ENCODE measurements at places on chromosomes 3 and 15.

- DNase-seq = no peak
Measured at GRCh38 chr15:31230630-31231485, 95.8 kb upstream of the KLF13 start.

DNA sequence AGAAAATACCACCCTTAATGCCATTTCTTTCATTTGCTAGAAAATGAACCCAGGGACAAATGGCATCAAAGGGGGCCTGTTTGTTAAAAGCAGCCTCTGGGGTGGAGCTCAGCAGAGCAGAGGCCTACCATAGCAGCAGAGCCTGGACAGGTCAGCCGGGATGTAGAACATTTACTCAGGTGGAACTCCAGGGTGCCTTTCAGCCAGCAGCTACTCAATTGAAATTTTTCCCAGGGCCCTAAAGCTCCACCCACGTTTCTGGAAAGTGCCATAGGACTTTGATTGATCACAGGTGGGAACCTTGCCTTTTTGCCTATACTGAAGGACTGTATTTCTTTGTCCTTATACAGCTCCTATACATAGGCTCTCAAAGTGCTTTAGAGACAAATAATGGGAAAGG is 74.5 kb upstream of the C15orf61 start:
- DNase-seq = no peak

- no peak for DNase-seq
Measured at GRCh38 chr3:39149059-39149455, 4.3 kb downstream of the CSRNP1 start.

- DNase-seq = no peak
Measured at GRCh38 chr15:84914909-84915605, 30.6 kb downstream of the SLC28A1 start.

GRCh38 chr3:131283862-131284261 is 97.7 kb upstream of the NUDT16 start:
- no peak for DNase-seq

- DNase-seq = no peak
Measured at GRCh38 chr3:123021996-123022510, 5.5 kb downstream of the SEMA5B start.

DNA sequence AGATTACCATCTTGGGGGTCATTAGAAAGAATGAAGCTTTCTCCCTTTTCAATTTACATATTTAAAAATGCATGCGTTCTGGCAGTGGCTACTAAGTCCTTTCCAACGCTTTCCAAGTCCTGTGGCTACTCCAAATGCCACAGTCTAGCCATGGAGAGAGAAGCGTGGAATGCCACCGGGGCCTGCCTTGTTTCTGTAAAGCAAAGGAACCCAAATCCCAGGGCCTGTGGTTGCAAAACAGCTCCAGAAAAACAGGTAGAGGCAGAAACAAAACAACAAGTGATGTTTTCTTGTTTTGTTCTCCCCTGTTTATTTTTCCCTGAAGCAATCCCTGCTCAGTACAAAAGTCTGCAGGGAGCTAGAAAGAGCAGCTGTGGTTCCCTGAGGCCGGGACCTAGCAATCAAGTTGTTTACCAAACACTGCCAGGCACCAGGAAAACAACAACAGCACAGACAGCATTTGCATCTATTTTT is 85.5 kb downstream of the FOXP1 start:
- no peak for DNase-seq

DNA sequence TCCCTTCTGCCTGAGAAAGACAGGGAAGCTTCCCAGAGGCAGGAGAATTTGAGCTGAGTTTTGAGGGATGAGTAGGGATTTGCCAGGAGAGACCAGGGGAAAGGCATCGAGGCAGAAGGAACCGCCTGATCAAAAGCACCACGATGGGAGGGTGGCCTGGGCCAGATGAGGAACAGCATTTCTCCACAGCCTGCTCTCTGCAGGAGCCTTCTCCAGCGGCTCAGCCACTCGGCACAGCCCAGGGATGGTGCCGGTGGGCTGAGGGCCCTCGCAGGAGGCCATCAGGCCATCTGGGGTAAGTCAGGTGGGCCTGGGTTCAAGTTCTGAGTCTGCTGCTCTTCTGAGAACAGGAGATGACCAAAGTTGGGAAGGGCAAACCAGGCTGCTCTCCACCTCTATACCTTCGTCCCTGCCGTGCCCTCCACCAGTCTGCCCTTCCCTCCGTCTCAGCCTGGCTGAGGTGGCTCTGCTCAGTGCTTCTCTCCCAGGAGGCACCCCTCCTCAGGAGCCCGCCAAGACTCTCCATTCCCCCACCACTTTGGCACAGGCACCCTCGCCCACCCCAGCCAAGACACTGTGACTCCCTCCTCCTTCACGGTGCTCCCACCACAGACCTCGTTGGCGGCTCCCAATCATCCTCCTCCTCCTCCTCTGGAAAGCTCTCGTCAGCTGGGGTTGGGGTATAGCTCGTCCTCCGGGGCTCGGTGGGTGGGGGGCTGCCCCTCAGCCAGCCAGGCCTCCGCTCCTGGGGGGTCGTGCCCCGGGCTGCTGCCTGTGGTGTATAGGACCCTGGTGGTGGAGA is 34.9 kb downstream of the GRIP2 start:
- no peak for DNase-seq

GRCh38 chr3:169668072-169668956 is 4.8 kb upstream of the MECOM start:
- DNase-seq = peak; percentile 11

GRCh38 chr3:33629219-33629618 is 88.8 kb downstream of the CLASP2 start:
- no peak for DNase-seq

DNA sequence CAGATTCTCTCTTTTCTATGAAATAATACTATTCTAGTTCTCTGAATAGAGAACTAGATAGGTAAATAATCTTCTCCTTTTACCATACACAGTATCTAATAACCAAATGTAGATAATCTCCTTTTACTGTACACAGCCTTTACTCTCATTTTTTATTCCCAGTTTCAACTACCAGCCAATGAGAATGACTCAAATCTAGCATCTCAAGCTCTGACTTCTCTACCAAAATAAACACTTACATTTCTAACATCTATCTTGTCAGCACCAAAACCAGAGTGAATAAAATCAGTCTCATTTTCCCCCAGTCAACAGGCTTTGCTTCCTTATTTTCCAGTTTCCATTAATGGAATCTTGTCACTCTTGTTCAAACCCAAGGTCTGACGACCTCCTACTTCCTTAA is 36.9 kb downstream of the LRRFIP2 start:
- DNase-seq = no peak

DNA sequence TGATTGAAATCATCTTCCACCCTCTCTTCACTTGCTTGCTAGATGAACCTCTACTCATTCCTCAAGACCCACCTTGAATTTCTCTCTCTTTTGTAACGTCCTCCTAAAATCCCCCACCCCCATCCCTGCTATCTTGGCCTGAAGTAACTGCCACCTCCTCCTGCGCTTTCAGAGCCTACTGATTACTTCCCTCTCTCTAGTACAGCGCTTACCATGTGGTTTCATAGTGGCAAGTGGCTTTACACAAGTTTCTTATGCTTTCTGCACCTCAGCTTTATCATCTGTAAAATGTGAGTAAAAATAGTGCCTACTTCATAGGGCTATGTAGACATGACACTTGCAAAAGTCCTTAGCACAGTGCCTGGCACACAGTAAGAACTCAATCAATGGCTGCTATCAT is 28.7 kb upstream of the DAZL start:
- DNase-seq = no peak

DNA sequence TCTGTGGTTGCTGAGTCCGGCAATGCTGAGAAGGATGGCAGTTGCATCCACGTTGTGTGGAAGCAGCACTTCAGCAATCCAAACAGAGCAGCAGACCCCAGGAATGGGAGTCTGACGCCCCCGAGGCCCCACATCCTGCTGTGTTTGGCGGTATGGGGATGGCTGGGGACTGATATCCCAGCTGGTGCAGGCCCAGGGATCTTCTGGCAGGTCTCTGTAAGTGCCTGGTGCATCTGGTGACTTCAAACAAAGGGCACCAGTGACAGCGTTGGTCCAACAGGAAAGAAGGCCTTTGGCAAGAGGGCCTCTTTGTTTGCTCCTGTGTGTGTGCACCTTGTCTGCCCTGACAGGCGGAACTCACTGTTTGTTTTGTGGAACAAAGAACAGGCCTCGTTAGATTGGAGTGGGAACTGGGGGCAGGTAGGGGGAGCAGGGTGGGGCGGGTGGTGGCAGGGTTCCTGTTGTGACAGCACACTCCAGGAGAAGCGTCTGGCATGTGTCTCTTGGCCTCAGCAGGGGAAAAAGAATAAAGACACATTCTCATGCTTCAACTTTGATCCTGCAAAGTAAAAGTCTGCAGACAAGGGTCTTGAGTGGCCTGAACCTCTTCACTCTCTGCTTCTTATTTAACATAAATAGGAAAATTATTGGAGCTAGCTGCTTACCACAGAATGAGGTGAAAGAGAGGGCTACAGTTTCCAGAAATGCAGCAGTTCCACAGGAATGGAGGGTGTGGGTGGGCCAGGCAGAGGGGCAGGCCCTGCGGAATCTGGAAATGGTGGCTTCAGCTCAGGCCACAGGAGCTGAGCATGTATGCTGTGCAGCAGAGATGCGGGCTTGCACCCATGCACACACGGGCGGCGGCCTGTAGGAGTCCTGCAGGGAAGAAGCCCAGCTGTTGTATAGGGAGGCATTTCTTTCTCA is 94.5 kb upstream of the MYZAP start:
- DNase-seq = no peak

DNA sequence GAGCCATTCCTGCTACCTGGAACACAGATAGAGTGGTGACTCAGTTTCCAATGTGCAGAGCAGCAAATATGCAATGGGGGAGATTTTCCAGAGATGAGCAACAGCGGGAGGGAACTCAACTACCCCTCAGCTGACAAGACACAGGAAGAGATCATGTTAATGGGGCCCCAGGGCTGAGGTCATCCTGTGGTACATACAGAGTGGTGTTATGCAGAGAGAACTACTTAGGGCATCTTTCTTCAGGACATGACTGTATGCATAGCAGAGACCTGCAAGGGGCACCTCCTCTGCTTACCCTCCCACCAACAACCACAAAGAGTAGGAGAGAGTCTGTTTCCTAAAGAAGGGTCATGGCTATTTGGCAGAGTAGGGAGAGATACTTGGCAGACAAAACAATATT is 6.8 kb upstream of the TBC1D5 start:
- DNase-seq = no peak

- DNase-seq = no peak
Measured at GRCh38 chr3:58260733-58261132, 23.1 kb downstream of the ABHD6 start.

DNA sequence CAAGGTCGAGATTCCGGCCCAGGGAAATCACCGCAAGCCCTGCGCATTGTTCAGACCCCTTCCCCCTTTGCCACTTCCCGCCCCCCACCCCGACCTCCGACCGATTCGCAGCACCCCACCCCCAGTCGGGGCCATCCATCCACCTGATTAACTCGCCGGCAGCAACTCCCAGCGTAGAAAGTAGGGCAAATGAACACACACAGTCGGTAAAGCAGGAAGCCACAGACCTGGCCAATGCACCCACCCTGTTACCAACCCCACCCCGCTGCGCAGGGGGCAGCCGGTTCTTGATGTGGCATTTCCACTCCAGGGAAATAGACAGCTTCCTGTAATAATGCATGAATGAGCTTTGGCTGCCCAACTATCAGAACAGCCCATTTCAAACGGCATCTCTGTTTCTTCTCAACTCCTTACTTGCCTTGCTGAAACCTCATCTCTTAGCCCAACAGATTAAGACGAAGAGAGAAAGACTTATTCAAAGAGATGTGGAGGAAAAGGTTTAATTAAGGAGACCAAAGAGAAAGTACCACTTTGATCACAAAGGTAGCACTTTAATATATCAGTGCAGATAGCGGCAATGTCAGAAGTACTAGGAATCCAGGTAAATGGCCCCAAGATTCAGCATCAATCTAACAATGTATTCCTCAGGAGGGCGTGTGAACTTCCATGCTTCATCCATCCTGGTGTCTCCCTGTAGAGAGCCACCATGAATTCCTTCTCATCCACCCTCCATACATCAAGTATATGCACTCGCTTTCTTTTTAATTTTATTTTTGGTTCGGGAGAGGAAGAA is 1.9 kb downstream of the TNIK start:
- no peak for DNase-seq

DNA sequence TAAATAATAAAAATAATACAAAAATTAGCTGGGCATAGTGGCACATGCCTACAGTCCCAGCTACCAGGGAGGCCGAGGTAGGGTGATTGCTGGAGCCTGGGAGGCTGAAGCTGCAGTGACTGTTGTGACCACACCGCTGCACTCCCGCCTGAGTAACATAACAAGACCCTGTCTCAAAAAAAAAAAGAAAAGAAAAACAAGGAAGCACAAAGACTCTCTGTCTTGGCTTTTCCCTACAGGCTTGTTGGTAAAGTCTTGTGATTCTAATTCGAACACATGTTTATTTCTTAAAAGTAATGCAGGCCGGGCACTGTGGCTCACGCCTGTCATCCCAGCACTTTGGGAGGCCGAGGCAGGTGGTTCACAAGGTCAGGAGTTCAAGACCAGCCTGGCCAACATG is 60.1 kb downstream of the CAPN3 start:
- no peak for DNase-seq

DNA sequence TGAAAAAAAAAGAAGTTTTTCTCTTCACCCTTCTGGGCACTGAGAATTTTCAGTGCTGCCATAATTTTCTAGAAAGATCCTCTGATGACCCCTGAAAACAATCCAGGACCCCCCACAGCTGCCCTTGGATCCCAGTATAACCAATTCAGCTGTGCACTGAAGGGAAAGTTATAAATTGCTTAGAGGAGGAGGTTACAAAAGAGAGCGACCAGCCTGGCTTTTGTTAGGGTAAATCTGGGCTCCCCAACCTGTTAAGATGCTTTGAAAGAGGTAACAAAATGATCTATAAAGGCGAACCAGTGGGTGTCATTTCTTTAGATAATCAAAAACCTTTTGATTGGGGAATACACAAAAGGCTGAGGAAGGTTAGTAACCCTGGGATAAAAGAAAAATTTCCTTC is 407.9 kb upstream of the ATP11B start:
- DNase-seq = no peak

GRCh38 chr3:22297436-22297835 is 546.4 kb upstream of the ZNF385D start:
- no peak for DNase-seq

DNA sequence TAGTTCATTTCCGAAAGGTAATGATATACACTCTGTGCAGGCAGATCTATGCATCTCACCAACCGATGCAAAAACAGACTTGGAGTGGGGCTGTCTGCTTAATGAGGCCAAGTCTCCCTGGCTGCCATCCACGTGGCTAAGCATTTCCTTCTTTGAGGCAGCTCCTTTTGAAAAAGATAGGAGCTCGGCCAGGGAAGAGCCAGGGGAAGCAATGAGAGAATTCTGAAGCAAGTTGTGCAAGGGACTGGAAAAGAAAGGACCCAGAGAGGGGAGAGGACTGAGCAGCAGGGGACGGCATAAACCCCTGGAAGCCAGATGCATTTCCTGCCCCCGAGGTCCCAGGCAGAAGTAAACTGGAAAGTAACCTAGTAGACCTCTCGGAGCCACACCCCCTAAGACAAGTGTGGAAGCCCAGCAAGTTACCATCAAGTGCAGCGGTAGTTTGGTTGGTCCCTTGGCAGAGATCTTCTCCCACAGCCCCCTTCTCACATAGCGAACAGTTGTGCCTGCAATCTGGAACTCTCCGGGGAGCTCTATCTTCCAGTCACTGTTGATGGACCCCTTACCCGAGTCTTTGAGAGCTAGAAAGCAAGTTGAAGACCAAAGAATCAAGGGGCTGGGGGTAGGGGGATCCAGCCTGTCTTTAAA is 288.2 kb downstream of the ADAMTS17 start:
- DNase-seq = no peak

GRCh38 chr3:14093831-14094230 is 30.8 kb downstream of the CHCHD4 start:
- no peak for DNase-seq

GRCh38 chr3:169303660-169304059 is 359.9 kb downstream of the MECOM start:
- no peak for DNase-seq
